ENCODE measurements at places on chromosomes 7 and 10.

DNA sequence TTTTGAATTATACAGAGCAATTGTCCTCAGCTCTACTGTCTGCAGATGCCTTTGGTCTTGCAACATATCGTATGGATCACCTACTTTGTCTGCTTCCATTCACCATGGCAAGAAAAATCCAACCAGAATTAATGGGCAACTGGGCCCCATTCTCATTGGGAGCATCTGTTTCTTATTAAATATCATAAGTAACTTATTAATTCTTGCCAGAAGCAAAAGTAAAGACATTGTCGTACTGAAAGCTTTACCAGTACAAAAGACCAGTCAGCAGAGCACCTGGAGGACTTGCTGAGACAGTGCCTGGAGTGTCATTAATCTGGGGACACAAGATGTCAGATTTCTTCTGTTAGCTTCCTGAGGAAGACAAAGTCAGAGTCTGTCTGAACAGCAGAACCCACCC is 404.5 kb downstream of the INHBA start:
- DNase-seq, result no peak

DNA sequence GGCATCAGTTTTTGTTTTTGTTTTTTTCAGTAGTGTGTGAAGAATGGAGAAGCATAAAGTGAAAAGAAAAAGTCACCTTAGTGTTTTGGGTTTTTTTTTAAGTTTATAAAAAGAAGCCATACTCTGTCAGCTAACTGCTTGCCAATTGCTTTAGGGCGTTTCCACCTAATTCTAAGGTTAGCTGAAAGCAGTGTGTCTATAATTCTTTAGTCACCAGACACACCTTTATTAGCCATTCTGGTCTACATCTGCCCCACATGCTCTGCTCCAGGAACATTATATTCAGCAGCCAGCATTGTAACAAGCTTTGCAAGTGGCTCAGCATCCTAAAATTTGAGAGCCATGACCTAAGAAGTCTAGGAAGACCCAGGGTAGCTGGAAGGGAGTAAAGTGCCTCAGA is 14.1 kb upstream of the SLC16A12 start:
- no peak for DNase-seq

GRCh38 chr10:33828592-33828991 is 494.1 kb upstream of the NRP1 start:
- no peak for DNase-seq

- DNase-seq, result peak; percentile 82
Measured at GRCh38 chr7:86939197-86939814, 120.1 kb downstream of the ELAPOR2 start.

DNA sequence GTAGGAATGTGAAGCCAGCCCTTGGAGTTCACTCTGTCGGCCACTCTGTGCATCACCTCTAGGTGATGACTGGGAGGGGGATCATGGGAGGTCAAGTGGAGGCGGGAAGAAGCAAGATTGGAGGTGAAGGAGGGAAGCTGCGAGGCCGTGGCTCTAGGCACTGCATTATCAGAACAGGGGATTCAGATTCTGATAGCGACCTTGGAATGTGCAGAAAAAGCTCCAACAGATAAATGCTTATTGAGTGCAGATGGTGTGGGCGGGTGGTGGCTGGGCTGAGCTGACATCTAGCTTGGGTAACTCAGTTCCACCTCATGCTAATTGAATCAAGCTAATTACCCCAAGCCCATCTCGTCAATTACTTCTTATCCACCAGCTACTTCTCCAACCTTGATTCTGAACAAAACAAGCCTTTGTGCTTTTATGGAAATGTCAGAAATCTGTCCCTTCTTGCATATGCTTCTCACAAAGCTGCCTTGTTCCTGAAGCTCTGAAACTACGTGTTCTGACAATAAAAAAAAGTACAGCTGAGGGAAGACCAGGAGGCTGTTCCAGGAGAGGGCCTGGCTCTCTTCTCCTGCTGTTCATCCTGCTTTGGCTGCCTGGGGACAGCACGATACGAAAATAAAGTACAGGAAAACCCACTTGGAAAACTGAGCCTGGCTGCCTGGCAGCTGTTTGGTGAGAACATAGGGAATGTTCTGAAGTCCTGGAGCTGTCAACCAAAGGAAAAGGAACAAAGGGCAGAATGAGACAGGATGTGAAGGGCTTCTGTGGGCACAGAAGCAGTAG is 27.5 kb downstream of the STRA8 start:
- no peak for DNase-seq

GRCh38 chr7:102215256-102215655 is 71.4 kb upstream of the SH2B2 start:
- no peak for DNase-seq

- no peak for DNase-seq
Measured at GRCh38 chr7:96217147-96217546, 104.8 kb downstream of the SLC25A13 start.

DNA sequence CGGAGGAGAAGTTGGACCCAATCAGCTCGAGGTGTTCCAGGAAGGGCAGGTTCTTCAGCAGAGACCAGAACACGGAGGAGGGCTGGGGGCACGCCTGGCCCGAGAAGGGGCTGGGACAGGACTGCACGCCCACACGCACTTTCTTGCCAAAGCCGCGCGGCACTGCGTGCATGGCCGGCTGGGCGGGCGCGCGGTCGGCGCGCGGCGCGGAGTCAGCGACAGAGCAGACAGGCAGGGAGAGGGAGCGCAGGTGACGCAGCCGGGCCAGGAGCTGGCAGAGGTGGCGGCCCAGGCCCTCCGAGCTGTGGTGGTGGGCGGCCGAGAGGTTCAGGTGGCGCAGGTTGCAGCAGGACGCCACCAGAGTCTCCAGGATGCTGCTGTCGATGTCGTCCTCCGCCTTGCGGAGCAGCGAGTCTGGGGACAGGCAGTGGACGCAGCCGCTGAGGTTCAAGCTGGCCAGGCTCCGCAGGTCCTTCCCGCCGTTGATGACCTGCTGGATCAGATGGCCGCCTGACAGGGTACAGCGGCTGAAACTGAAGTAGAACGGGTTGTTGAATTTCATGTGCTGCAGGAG is 77.2 kb upstream of the TNRC18 start:
- no peak for DNase-seq

- no peak for DNase-seq
Measured at GRCh38 chr10:3568392-3568791, 216.6 kb downstream of the KLF6 start.

- DNase-seq, result no peak
Measured at GRCh38 chr10:96493871-96494525, 19.7 kb downstream of the TLL2 start.

- DNase-seq, result no peak
Measured at GRCh38 chr7:83065714-83066113, 97.0 kb downstream of the PCLO start.

DNA sequence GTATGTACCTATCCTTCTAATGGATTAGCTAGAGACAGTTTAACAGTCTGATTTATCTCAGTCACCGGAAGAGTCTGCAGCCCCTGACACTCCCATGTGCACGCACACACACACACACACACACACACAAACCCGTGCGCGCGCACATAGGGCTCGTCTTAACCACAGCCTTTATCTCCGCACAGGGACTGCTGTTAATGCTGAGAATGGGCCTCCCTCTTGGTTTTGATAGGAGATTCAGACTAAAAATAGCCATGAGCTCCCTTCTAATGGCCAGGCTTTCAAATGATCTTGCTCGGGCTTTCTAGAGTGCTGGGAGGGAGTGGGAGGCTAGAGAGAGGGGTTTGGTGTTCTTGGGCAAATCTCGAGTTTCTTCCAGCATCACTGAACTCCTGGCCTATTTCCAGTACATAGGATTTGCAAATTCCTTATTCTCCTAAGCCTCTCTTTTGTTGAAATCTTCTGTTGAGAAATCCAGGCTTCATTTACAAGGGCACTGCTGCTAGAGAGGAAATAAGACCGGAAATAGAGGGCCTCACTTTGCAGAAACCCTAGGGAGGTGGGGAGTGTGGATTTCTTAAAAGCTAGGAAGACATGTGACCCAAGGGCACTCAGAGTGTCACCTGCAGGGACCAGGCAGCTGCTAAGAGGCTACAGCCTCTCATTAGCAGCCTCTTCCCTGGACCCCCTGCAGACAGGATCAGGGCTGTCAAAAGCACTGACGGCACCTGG is 2.4 kb downstream of the TMEM72 start:
- DNase-seq, result peak; percentile 75

GRCh38 chr10:5894403-5894802 is 4.4 kb downstream of the FBH1 start:
- peak; percentile 19 for DNase-seq

- no peak for DNase-seq
Measured at GRCh38 chr7:105130048-105130447, 116.0 kb downstream of the KMT2E start.

GRCh38 chr7:80660939-80661338 is 22.5 kb downstream of the CD36 start:
- DNase-seq, result no peak

DNA sequence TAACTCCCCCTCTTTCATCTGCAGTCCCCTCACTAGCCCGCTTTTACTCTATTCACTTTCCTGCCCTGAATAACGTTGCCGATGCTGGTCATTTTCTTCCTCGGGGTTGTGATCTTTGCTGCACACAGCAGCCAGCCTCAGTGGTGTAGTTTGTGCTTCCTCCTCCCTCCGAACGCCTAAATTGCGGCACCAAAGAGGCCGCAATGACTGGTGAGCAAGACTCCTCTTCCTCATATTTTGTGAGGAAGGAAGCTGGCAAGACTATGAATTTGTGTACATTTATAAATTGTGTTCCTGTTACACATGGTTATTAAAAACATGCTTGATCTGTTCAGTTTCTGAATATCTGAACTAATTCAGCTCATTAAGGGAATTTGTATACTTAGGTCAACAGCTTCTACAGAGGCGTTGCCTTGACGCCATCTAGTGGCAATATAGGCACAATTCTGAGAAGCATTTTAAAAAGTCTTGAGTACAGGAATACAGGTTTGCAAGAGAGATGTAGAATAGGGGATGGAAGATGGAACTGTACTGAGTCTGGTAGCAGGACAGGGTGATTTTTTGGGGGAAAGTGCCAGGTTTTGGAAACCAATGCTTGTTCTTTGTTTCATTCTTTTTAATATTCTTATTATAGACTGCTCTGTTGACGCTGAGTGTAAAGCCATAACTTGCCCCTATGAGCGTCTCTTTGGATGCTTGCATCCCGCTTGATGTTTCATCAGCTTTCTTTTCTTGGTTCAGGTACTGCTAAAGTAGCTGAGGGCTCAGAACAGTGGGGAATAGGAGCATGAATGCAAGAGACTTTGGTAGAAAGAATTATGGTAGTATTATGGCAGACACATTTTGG is 4.1 kb upstream of the TAS2R5 start:
- DNase-seq, result peak; percentile 74

- DNase-seq, result no peak
Measured at GRCh38 chr7:45400680-45401079, 173.5 kb upstream of the ADCY1 start.

GRCh38 chr7:42167631-42168236 is 69.3 kb downstream of the GLI3 start:
- DNase-seq, result no peak

DNA sequence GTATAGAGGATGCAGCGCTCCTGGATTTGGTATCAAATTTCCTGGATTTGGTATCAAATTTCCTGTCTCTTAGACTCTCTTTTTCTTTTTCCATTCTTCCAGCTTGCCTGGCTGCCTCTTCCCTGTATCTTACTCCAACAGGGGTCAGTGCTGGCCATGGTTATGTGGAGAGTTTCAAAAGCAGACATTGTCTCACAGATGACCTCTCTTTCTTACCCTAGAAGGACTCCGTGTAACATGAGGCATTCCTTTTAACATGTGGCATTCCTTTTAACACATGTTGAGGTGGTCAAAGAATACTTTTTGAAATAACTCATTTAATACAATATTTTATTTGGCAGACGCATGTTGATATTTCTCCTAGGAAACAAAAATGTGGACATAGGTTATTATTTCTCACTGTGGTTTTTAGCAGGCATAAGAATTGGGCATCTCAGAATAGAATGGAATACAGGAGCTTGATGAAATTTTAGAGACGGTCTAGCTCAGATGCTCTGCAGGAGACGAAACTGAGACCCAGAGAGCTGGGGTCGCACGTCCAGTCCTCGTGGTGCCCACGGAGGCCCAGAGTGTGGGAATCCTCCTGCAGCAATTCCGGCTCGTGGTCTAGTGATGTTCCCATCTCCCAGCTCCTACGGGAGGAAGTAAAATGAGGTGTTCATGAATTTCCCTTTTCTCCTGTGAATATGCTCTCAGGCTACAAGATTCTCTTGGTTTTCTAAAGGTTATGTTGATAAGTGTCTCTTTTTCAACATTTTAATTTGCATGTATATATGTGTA is 59.6 kb upstream of the PITRM1 start:
- DNase-seq, result no peak

DNA sequence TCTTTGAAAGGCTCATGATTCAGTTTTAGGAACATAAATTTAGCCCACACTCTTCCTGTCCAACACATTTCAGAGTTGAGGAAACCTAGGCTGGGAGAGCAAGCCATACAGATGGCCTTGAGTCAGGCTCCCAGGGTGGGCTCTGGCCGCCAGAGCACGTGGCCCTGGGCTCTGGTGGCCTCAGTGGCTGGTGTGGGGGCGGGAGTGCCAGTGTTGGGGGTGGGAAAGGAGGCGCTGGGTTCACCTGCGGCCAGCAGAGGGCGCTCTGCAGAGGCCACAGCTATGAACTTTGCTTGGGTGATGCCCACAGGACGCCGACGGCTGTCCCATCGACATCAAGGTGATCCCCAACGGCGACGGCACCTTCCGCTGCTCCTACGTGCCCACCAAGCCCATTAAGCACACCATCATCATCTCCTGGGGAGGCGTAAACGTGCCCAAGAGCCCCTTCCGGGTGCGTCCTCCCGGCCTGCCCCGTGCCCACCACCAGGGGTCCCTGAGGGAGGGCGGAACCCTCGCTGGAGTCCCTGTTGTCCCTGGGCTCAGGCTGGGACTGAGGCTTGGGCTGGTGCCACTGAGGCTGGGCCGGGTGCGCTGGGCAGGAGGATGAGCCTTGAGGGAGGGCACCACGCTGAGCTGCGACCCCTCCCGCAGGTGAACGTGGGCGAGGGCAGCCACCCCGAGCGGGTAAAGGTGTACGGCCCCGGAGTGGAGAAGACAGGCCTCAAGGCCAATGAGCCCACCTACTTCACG is 11.9 kb downstream of the FLNC start:
- DNase-seq, result peak; percentile 80

- DNase-seq, result peak; percentile 68
Measured at GRCh38 chr7:157432957-157433576, 96.3 kb downstream of the DNAJB6 start.

GRCh38 chr10:113127901-113128283 is 177.8 kb downstream of the TCF7L2 start:
- DNase-seq, result no peak

DNA sequence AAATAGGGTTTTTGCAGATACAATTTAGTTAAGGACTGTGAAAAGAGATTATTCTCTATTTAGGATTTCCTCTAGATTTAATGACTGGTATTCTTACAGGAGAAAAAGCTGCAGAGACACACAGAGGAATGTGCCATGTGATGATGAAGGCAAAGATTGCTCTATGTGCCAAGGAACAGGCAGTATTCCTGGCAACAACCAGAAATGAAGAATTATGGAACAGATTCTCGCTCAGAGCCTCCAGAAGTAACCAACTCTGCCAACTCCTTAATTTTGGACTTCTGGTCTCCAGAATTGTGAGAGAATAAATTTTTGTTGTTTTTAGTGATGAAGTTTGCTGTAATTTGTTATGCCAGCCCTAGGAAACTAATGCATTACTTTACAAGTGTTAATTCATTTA is 307.6 kb upstream of the SEMA3A start:
- DNase-seq, result no peak

- DNase-seq, result peak; percentile 7
Measured at GRCh38 chr10:114526504-114527238, 122.4 kb upstream of the AFAP1L2 start.

GRCh38 chr7:94748376-94748775 is 92.4 kb upstream of the SGCE start:
- DNase-seq, result no peak

- peak; percentile 15 for DNase-seq
Measured at GRCh38 chr10:33155720-33156638, 178.5 kb downstream of the NRP1 start.

- DNase-seq, result peak; percentile 52
Measured at GRCh38 chr7:128725531-128725930, 13.6 kb upstream of the CALU start.
